Upper lobe of right lung (tissue), 1 donor: ENCODE measurements at places on chromosomes 2 and 18. TPM values are rescaled to one million over a fixed set of nuclear protein-coding genes. Genes with fewer than 3 reads are reported as not detected.

DNA sequence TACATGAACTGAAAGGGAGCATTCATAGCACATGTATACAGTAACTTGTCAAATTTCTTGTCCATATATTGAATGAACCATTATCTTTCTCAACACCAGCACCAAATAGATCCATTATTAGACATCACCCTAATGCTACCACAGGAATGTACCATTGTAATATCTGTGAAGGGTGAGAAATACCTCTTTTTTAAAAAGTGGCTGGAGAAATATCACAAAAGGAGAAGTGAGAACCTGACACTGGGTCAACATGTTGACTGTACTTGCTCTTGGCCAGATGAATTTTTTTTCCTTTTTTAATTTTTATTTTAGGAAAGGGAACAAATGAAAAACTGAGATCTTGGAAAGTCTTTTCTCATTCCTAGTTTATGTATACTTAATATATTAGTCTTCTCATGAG is 63.5 kb downstream of the CAVIN2 start:
- DNase-seq = no peak

DNA sequence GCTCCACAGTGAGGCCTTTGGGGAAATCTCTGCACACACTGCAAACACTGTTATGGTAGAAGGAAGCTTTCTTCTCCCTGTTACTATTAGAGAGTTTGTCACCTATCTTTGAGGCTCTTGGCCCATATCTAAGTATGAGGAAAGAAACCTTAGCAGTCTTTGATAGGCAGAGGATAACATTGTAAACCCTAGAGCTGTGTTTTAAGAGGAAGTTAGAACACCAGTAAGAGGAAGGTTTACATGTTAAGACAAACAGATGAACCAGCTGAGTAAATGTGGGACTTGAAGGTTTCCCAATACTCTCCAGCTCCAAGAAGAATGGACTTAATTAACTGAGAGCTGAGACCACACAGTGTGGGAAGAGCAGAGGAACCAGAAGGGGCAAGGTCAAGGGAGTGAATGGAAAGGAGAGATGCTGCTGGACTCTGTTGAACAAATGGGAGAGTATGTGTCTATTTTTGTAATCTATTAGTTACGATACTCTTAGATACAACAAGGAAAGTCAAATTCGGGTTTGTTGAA is 257.0 kb downstream of the DPP10 start:
- DNase-seq = no peak

DNA sequence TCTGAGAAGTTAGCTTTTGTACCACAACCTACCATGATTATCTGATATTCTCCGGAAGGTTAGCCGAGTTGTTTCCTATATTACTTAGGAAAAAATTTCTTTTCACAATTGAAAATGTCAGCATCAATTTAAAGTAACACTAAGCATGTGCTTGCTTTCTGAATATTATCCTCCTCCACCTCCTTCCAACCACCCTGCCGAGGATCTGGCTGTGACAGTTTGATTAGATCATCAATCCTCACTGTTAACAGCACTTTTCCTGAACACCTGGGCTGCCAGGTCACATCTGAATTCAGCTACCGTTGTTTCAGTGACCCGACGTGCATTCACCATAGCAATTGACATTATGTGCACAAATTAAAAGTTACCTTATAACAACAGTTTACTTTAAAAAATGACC is 207.0 kb downstream of the ZNF407 start:
- no peak for DNase-seq

DNA sequence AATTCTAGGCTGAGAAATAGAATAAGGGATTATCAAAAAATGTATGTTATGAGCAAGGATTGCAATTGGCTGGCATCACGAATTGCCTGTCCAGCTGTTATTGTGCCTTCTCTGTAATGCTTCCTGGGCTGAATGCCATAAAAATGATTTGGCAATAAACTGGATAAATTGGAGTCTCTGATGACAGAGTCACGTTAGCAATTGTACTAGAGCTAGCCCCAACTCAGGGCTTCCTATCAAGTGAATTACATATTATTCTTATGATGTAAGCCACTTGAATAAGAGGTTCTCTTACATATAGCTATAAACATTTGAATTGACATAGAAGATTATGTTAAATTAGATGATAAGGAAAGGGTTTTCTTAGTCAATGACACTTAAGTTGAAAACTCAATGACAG is 607.5 kb upstream of the REG3G start:
- DNase-seq = no peak

GRCh38 chr18:77127769-77128671 is 4.6 kb downstream of the MBP start:
- no peak for DNase-seq

- DNase-seq = no peak
Measured at GRCh38 chr2:154457286-154457685, 241.2 kb upstream of the KCNJ3 start.

GRCh38 chr2:31947871-31948270 is 62.9 kb downstream of the MEMO1 start:
- no peak for DNase-seq

Gene UGT1A3
- total RNA-seq = not detected

Gene NUP35
- total RNA-seq = 18.2 TPM

Gene TNS1
- total RNA-seq = 669 TPM

Gene ANXA4
- 181 TPM for total RNA-seq

DNA sequence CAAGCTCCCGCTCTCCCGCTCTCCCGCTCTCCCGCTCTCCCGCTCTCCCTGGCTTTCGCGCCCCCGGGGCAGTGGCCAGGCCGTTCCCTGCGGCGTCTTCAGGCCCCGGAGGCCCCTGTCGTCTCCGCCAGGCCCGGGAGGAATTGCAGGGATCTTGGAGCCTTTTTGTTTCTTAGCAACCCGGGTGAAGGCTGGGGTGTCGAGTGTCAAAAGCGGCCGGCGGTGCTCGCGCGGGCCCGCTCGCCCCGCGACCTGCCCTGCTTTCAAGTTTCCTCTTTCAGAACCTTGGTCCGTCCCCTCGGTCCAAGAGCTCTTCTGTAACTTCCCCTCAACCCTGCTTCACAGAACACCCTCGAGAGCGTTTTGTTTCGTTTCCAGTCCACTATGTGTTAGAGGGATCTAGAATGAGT is 1.4 kb downstream of the RNF138 start:
- DNase-seq = peak; percentile 77

Gene FER1L5
- total RNA-seq = 0.14 TPM

Gene LRP2
- 36.6 TPM for total RNA-seq

- DNase-seq = no peak
Measured at GRCh38 chr2:113105047-113105785, 22.2 kb upstream of the IL1RN start.

GRCh38 chr18:68992719-68993482 is 195.0 kb downstream of the CCDC102B start:
- DNase-seq = no peak

- DNase-seq = no peak
Measured at GRCh38 chr2:88281302-88282217, 111.4 kb downstream of the THNSL2 start.

GRCh38 chr2:233140077-233140585 is 80.0 kb downstream of the INPP5D start:
- DNase-seq = no peak

Gene ANKRD53
- total RNA-seq = 0.38 TPM

Gene NAT8
- not detected for total RNA-seq

- no peak for DNase-seq
Measured at GRCh38 chr2:127917916-127918315, 32.2 kb upstream of the AMMECR1L start.

Gene COL4A4
- 36.1 TPM for total RNA-seq

Gene MYOM1
- total RNA-seq = 2.5 TPM

DNA sequence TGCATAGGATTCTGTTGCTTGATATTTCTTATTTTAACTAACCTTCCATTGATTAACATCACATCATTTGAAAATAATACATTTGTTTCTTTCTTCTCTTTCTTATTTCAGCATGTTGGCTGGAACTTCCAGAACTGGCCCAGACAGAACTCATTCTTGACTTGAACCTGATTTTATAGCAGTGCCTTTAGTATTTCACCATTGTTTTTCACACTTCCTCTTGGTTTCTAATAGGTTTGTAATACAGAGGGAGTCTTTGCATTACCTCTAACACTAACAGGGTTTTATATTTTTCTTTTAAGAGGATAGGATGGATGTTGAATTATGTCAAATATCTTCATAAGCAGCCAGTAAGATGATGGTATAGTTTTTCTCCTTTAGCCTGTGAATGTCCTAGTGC is 39.2 kb downstream of the SEMA4F start:
- no peak for DNase-seq

- no peak for DNase-seq
Measured at GRCh38 chr2:239609162-239609561, 208.3 kb upstream of the HDAC4 start.

GRCh38 chr2:16475586-16475985 is 190.0 kb downstream of the CYRIA start:
- DNase-seq = no peak

Gene PNPT1
- 26.8 TPM for total RNA-seq

GRCh38 chr18:79352432-79352831 is 43.3 kb upstream of the NFATC1 start:
- no peak for DNase-seq

- DNase-seq = no peak
Measured at GRCh38 chr18:76805221-76805620, 17.1 kb upstream of the ZNF236 start.

- DNase-seq = no peak
Measured at GRCh38 chr2:51025906-51026555, 5.9 kb downstream of the NRXN1 start.

GRCh38 chr2:54593249-54593648 is 130.2 kb upstream of the EML6 start:
- no peak for DNase-seq

GRCh38 chr2:41967476-41968181 is 80.2 kb upstream of the PKDCC start:
- DNase-seq = no peak

DNA sequence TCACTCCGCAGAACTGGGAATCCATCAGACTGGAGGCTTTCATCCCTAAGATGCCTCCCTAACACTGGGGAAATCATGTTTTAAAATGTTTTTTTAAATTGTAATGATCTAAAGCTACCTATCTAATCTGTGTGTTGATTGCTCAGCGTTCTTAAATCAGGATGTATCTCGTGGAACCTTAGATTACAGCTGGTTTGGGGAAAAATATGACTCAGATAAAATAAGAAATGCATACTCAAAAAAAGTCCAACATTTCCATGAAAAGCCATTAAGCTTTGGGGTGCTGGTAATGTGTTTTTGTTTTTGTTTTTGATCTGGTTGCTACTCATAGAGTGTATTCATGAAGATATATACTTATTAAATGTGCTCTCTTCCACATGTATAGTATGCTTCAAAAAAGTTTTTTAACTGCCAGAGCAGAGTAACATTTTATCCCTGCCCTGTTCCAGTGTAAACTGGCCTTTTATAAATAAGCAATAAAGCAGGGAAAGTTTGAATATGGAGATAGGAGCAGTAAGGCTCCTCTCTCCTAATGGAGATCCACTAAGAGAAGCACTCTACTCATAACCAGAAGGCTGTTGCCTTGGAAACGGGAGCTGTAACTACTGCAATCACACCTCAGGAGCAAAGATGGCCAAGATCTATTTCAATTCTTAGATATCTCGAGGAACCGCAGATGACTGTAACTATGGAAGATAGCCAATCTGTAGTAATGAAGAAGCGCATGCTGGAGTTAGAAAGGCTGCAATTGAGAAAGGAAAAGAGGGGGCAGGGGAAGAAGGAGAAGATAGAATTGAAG is 41.6 kb downstream of the ANKRD44 start:
- DNase-seq = no peak
